ENCODE measurements at places on chromosomes 4 and X.

DNA sequence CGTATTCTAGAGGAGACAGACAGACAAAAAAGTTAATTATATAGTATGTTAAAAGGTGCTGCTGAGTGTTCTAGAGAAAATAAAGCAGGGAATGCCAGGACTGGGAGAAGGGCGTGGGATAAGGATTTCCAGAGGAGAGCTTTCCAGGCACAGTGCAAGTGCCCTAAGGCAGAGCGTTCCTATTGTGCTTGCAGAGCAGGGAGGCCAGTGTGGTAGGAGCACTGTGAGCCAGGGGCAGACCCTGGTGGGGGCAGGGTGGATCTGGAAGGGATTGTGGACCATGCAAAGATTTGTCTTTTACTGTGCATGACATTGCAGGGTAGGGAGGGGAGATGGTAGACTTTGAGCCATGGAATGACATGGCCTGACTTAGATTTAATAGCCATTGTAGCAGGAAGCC is 25.8 kb downstream of the EXOC1 start:
- no peak for DNase-seq

DNA sequence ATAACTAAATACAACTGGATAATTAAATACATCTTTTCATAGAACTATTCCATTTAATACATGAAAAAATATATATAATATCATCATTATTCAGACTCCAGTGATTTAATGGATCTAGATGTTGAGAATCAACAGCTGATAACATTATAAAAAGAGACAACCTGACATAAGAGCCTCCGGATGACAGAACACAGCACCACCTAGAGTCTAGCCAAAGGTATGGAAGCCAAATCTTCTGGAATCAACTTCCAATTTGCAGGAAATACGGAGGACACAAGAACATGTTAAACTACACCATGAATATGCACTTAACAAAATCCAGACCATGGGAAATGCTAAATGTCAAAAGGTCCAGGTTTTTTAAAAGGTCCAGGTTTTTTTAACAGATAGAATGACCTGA is 55.0 kb downstream of the LRBA start:
- no peak for DNase-seq

DNA sequence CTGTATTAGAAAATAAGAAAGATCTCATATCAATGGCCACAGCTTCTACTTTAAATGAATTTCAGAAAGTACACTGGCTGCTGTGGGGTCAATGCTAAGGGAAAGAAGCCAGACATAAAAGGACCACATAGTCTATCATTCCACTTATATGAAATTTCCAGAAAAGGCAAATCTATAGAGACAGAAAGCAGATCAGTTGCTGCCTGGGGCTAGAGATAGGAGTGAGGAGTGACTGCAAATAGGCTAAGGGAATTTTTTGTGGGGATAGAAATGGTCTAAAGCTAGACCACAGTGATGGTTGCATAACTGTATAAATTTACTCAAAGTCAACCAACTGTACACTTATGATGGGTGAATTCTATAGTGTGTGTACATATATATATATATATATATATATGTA is 8.3 kb downstream of the GAB3 start:
- DNase-seq: no peak

DNA sequence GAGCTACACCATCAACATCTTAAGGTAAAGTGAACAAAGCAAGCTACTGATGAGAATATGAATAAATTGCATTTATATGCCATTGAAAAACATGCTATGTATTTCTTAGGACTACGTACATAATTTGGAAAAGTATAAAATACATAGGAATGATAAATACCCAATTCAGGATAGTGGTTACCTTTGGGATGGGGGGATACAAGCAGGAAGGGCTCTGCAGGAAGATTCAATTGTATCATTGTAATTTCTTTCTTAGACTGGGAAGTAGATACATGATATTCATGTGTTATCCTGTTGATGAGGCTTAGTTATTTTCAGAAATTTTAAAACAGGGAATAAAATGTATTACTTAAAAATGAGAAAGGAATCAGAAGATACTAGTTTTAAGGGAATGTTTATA is 43.4 kb downstream of the TRAPPC11 start:
- DNase-seq: no peak

DNA sequence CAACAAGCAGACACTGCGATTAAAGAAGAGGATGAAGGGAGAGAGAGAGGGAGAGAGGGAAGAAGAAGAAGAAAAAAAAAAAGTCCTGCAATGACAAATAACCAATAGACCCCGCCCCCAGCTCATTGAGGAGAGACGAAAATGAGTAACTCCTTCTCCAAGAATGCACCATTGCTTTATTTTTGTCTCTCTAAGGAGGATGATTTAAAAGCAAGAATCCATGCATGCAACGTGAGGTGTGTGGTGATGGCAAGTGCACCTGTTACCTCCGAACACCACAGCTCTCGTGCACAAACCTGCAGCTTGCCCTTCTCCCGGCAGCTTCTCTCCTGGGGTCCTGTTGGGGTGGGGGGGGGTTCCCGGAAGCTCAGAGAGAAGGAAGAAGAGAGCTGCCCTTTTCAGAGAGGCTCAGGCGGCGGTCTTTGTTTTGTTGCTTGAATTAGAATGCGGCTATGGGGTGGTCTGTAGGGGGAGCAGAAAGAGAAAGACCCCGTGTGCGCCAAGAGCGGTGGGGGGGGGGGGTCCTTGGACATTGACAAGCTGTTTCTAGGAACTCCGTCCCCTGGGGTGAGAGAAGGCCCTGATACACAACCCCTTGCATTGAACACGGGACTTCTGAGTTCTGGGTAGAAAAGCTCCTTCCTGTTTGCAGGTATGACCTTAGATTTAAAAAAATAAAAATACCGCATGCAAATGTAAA is 100.7 kb downstream of the CRLF2 start:
- DNase-seq: no peak

DNA sequence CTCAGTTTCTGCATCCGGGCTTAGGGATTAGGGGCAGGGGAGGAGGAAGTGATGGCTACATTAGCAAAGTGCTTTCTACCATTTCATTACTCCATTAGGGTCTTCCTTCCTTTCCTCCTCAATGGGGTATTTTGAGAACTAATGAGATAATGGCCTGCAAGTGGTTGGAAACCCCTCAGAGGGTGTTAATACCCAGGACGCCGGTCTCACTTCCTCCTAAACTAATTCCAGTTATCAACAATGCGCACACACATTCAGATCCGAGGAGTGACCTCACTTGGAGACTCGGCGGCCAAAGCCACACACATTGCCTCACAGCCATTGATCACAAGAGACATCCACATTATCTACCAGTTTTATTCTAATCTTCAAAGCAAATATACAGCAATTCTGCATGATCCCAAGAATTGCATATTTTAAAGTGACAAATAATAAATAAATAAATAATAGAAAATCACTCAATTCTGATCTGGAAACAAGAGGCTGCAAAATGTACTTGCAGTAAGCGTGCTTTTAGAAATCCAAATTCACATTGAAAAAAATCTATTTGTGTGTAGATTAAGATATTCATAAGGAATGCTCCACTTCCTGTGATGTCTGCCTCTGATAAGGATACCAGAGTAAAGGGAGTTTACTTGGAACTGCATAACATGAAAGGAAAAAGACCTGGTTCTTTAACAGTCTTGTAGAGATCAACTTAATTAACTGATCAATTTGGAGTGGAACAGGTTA is 329.1 kb downstream of the FBXW7 start:
- DNase-seq: no peak

GRCh38 chrX:115960440-115961084 is 210.0 kb upstream of the AGTR2 start:
- DNase-seq: no peak

DNA sequence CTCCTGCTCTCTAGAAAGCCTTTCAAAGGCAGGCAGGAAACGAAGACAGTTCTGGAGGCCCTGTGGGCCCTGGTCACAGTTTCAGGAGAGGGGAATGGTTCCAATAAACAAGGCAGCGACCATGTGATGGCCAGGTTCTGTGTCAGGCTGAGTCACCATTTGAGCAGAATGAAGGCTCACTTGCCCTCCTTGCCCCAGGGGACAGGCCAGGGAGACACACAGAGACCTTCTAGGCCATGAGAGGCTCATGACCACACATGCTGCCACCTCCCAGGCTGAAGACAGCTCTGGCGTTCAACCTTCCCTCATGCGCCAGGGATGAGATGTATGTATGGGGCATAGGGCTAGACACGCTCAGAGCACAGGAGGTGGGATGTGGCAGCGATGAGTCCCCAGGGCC is 22.9 kb upstream of the TRIM2 start:
- no peak for DNase-seq

DNA sequence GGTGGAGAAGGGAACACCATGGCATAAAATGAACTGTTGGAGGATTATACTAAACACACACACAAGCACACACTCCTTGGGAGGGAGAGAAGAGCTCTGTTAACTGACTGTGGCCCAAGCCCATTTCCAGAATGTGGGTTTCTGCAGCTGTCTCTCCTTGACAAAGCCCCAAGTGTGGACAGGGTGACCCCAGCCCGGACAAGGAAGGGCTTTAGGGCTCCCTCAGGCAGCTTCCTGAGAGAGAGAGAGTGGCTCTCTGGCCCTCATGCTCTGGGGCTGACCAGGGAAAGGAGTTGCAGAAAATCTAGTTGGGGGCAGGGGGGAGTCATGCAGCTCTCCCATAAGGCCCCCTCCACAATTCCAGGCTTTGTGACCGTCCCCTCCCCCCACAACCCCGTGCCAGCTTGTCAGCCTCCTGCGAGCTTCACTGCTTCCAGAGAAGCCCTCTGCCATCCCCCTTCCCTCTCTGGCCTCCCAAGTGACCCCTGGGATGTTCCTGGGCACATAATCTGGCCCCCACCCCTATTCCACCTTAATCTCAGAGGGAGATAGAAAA is 590 bp downstream of the ARHGEF9 start:
- DNase-seq: no peak

DNA sequence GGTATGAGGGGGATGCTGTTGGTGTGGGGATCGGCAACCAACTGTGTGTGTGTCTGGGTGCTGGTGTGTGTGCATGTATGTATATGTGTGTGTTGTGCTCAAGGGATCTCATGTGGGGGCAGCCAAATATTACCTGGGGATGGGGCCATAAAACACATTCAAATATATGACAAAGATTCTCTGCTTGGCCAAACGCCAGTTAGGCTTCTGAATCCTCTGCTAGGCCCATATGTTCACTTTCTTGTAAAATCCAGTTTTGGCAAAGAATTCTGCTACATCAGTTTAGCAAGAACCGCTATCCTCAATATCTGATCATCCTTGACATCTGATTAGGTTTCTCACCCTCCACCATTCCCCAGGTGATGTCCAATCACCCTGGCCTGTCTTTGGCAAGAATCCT is 106.6 kb downstream of the RASL11B start:
- no peak for DNase-seq

DNA sequence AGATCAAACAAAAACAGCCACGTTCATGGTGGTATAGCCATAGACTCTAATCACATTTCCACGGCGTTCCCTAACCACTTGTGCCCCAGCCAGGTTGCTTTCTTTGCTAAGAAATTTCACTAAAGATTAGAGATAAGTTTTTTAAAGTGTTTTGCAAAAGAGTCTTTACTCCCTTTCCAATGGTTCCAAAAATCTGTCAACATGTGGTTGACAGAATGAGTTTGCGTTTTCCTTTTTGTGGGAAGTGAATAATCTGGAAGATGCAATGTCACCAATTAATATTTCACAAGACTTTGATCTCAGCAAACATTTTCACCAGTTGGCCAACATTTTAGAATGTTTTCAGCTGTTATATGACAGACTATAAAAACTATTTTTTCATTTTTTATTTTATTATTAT is 35.3 kb downstream of the CXCL1 start:
- DNase-seq: no peak

DNA sequence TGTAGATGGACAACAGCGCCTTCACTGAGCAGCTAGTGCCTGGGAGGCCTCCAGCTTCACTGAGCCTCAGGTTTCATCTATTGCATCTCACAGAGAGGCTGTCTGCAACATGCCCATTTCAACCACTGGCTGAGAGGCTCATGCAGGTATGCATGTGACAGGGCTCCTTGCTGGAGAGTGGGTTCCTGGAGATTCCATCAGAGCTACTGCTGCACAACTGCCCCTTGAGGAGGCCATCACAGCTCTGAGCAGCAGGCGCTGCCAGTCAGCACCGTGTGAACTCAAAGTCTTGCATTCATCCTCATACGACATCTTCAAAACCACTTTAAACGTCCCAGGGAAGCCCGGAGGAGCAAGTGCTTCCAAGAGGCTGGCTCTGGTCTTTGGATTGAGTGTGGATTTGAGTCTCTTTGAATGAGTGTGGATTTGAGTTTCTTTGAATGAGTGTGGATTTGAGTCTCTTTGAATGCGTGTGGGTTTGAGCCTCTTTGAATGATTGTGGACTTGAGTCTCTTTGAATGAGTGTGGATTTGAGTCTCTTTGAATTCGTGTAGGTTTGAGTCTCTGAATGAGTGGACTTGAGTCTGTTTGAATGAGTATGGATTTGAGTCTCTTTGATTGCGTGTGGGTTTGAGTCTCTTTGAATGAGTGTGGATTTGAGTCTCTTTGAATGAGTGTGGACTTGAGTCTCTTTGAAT is 8.7 kb downstream of the P2RY8 start:
- DNase-seq: no peak

DNA sequence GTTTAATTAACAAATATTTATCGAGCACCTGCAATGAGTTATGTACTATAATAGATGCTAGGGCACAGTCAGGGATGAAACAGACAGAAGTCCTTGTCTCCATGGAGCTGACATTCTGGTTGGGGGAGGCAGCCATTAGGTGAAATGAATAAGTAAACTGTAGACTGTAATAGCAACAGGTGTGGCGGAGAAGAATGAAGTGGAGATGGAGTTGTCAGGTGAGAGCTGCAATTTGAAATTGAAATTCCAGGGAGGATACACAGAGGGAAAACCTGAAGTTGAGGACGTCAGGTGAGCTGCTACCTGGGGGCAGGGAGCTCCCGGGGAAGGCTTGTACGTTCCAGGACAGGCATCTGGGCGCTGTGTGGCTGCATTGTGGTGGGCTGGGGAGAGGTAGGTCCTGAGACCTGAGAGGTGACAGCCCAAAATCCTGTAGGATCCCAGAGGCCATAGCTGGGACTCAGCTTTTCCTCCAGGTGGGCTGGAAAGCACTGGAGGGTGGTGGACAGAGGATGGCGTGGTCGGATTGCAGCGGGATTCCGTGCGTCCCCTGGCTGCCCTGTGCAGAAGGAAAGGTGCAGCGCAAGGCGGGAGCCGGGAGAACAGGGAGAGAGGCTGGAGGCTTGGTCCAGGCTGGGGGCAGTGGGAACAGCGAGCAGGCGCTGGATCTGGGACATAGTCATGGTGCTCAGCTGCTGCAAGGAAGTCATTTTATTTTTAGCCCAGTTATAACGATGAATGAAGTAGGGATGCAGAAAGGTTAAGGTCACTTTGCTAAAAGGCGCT is 24.8 kb downstream of the CYTL1 start:
- no peak for DNase-seq

DNA sequence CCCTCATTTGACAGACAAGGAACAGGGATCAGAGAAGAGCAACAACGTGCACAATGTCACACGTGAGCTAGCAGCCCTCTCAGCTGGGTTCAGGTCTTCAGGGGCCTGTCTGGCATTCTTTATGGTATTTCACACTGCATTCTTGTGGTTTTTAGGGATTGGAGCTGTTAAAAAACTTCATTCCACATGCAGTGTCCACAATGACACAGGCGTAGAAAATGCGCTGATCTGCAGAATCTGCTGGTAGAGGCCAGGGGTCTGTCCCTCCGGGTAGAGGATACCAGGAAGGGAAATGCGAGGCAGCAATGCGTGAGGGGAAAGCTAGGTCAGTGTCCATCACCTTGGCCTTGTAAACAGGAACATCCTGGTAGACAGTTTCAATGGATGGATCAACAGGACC is 36.6 kb downstream of the MAP7D3 start:
- peak; percentile 30 for DNase-seq

Data from amniotic stem cell (primary cell).